ENCODE measurements at places on chromosomes 12 and 14.

GRCh38 chr12:113748707-113749432 is 217.3 kb downstream of the RBM19 start:
- DNase-seq: no peak

GRCh38 chr12:40992674-40993073 is 195.4 kb upstream of the PDZRN4 start:
- no peak for DNase-seq

DNA sequence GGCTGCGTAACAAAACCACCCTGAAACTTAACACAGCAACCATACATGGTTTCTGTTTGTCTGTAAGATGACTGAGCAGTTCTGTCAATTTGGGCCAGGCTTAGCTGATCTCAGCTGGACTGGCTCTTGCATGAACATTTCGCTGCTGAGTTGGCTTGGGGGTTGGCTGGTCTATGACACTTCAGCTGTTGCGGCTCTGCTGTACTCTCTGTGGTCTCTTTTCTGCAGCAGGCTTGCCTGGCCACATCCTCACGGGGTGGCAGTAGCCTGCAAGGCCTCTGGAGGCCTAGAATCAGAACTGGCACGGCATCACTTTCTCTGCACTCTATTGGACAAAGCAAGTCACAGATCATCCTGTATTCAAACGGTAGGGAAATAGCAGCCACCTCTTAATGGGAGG is 216.2 kb downstream of the BCL11B start:
- DNase-seq: peak; percentile 41

GRCh38 chr14:69259527-69260189 is at the start of gene GALNT16:
TSS of gene GALNT16 (plus strand) at chr14:69260158. CDS start at chr14:69260291, 133 bp downstream.
- DNase-seq: no peak

- DNase-seq: no peak
Measured at GRCh38 chr12:40056373-40056772, 49.5 kb downstream of the SLC2A13 start.

GRCh38 chr14:100827101-100828021 is 1.4 kb downstream of the MEG3 start:
- no peak for DNase-seq

DNA sequence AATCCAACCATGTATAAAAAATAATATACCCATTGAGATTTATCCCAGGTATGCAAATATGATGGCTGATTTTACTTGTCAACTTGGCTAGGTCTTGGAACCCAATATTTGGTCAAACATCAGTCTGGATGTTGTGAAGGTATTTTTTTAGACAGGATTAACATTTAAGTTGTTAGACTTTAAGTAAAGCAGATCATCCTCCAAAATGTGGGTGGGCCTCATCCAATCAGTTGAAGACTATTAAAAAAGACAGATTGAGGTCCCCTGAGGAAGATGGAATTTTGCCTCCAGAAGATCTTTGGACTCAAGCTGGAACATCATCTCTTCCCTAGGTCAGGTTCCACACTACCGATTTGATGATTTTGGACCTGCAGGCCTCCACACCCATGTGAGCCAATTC is 271.2 kb downstream of the TMEM121 start:
- DNase-seq: no peak

DNA sequence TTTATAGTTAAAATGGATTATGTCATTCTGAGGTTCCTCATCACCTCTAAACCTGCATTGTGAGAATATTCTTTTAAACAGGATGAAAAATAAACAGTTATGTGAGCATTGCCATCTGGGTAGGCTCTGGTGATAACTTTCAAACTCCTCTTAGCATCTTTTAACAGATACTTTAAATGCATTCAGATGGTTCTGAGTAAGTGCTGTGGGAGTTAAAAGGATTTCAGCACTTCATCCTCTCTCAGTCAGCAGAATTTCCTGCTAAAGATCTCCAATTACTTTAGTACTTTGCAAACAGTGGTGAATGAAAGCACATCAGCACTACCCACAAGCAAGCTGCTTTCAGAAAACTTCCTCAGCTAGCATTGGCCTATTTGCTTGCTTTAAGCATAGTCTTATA is 59.3 kb upstream of the TMTC1 start:
- no peak for DNase-seq

DNA sequence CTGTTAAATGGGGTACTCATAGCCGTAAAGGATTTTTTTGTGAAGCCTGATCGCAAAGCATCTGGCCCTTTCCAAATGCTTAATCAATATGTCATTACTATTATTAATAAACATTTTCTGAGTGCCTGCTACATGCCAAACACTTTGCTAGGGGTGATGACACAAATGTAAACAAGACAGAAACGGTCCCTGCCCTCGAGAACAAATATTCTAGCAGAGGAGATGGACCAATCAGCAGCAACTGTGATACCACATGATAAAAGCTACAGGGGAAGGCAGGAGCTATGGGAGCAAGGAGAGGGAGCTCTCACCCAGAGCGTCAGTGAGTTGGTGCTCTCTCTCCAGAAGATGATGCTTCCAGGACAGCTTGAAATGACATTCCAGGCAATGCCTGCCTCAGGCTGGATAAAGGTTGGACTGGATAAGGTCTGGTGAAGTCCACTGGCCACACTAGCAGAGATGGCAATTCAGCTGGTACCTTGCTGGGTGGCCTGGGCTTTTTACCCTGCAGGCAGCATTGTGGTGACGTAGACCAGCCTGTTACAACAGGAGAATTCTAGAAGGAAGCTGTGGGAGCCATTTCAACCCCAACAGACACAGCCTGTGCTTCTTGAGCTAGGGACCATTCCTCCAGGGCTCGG is 41.1 kb downstream of the ERH start:
- no peak for DNase-seq

GRCh38 chr14:91418387-91419043 is 895 bp upstream of the CCDC88C start:
- peak; percentile 89 for DNase-seq

- no peak for DNase-seq
Measured at GRCh38 chr14:101174980-101175606, 271.6 kb upstream of the RTL1 start.

GRCh38 chr14:76024211-76024907 is 38.8 kb downstream of the IFT43 start:
- DNase-seq: no peak

- DNase-seq: no peak
Measured at GRCh38 chr12:53786411-53786810, 34.6 kb upstream of the CISTR start.

DNA sequence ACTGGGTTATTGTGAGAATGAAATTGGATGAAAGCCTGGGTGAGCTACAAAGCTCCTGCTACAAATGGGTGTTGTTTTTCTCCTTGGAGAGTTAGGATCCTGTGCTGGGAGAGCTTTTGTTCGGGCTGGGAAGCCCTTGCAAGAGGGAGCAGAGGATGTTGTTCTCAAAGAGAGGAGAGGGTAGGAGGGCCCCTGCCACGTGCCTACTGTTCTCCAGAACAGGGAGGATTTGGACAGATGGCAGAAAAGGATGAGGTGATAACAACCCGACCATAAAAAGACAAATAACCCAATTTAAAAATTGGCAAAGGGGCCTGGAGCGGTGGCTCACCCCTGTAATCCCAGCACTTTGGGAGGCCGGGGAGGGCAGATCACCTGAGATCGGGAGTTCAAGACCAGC is 68.8 kb downstream of the GALNT16 start:
- DNase-seq: no peak

- DNase-seq: peak; percentile 83
Measured at GRCh38 chr12:120356567-120357030, 12.4 kb downstream of the MSI1 start.

GRCh38 chr14:74144789-74145188 is 60.0 kb downstream of the LIN52 start:
- DNase-seq: no peak

DNA sequence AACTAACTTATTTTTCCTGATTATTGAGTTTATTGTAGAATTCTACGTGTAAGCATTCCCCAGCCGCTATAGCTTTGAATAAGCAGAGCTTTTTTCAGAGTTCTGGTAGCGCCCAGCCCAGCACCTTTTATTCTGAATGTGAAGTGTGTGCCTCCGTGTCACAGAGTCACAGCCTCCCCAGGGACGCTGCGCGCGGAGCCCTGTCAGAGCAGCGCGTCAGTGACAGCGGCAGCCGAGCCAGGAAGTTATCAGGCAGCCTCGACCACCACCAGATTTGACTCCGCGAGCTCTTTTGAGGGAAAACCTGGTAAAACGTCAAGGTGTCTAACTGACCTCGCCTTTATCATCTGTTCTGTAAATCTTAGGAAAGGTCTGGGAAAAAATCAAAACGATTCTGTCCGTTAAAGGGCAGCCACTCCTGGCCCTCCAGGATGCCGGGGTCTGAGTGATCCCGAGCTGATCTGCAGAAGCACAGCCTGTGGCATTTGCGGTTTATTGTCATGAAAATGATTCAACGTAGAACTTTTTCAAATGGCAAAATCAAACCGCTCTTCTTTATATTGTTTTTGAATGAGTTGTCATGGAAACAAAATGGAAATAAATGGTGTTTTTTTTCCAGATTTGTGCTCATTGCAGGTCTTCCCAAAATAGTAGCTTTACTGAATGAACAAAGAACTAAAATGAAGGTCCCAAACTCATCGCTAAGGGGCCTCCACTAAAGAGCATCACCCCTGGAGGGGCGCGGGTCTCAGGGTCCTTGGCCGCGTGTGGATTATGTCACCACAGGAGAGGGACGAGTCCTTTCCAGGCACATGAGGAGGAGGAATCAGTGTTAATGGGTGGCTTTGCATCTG is 43.1 kb upstream of the MMP17 start:
- no peak for DNase-seq

DNA sequence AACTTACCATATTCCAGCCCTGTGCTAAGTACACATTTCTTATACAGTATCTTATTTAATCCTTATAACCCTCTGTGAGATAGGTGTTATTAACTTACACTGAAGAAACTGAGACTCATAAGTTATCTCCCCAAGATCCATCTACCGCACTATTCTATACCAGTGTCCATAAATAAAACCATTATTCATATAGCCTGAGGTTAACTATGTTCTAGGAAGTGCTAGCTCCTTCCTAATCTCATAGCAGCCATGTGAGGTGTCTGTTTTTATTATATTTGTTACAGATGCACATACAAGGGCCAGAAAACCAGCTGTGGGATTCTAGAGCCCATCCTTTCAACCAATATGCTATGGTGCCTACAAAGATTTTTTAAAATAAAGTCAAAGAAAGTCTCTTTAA is 100.3 kb upstream of the RAP1B start:
- DNase-seq: no peak

GRCh38 chr14:97056086-97056485 is 258.9 kb downstream of the VRK1 start:
- DNase-seq: no peak

GRCh38 chr14:69850086-69850735 is 29.0 kb upstream of the SMOC1 start:
- DNase-seq: no peak

DNA sequence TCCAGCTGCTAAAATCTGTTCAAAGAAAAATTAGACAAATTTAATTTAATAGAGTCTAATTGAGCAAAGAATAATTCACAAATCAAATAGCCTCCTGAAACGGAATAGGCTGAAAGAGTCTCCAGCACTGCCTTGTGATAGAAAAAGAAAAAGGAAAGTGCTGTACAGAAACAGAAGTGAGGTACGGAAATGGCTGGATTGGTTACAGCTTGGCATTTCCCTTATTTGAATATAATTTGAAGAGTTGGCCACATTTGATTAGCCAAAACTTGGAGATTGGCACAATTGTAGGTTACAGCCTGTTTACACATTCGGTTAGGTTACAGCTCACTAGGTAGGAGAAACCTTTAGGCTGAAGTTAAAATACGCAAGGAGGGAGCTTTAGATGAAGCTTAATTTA is 24.8 kb upstream of the PCED1B start:
- no peak for DNase-seq

DNA sequence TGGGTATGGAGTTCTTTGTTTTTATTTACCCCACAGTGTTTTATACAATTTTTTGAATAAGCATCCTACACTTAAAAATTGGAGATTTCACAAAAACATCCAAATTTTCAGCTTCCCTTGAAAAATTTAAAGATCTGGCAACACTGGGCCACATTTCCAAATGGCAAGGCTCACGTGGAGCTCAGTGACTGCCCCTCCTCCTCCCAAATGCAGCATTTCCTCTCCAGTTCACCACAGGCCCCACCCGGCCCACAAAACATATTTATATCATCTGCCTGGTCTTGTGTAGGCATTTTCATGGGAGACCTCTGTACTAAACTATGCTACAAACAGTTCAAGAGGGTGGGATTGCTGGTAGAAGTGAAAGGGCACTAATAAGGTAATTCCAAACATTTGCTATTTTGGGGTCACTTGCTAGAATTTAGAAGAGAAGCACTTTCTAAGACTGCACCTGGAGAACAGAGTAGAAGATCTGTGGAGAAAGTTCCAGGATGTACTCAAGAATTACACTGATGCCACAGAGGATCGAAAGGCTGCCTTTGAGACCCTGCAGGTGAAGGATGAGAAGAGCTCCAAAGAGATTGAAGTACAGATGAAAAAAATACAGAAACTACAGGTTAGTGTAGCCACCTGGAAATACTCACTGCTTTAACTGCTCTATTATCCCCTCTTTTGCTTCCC is 7.3 kb downstream of the FKBP11 start:
- no peak for DNase-seq

GRCh38 chr12:52835271-52836041 is 1.3 kb upstream of the KRT79 start:
- DNase-seq: peak; percentile 34

DNA sequence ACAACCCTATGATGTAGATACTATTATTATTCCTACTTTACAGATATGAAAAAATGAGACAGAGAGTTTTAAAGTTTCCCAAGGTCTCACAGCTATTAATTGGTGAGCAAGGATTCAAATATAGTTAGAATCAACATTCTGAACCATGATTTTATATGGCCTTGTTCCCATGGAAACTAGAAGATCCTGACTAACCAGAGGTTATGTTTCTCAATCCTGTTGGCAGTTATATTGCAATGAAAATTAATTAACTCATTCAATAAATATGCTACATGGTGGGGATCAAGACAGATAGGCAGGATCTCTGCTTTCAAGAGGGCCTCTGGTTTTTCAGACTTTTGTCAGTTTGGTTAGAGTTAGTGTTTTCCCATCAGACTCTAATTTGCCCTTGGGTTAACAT is 9.3 kb upstream of the FUT8 start:
- DNase-seq: no peak

DNA sequence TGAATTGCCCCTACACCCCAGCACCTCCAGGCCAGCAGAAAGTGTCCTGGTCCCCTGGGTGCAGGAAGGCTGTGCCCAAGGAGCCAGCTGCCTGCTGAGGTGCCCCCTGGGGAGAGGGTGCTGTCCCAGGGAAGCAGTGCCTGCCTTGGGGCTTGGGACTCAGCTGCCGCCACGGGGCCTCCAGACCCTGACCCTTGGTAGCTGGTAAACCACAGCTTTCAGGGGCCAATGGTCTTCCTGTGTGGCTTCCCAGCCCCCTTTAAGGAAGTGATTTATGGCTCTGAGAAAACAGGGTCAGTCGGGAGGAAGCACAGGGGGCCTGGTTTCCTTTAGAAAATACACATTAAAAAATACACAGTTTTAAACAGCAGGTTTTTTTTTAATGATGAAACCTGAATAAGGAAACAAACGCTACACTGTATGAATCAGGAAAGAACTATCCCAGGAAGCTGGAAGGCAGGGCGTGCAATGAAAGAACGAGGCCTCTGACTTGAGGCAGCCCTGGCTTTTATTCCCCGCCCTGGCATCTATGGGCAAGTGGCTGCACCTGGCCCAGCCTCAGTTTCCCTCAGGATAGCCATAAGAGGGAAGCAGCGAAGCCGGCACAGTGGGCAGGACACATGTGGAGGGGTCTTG is 40.6 kb upstream of the EML1 start:
- DNase-seq: no peak

Measured in activated naive CD8-positive, alpha-beta T cell treated with anti-CD3 and anti-CD28 coated beads, Interleukin-2, amount 50 U/mL, for 24 hours (primary cell).